ENCODE measurements at places on chromosomes 3 and 15. TPM values are rescaled to one million over a fixed set of nuclear protein-coding genes. Genes with fewer than 3 reads are reported as not detected.

The ITIH4 gene
- not detected for total RNA-seq

DNA sequence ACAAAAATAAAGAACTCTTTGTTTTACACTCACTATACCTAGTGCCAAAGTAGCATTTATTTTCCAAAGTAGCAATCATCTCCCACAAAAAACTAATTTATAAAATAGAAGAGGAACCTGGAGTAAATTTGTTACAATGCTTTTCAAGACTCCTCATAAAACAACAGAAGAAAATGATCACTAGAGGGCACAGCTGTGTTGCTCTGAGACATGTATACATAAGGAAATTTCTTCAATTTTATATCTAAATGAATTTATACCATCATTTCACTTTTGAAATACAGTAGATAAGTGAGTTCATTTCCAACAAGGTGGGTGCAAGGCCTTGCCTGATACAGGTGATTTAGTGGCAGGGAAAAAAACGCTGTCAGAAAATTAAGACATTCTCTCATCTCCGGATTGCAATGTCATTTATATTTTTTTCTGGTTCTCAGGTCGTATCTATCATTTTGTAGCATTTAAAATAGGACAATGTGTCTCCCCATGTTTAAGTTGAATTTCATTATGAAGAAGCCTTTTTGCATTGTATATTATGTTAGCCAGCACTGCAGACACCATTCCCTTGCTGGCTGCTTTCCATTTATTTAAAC is 25.3 kb upstream of the ARHGEF26 start:
- no peak overlapping the region for H3K4me3 ChIP-seq
- DNase-seq, result peak; percentile 55
- no peaks in the 10 kb centered on the region for H3K27me3 ChIP-seq
- H3K27ac ChIP-seq, result no peak overlapping the region
- no peaks in the 10 kb centered on the region for H3K4me1 ChIP-seq
- no peaks in the 10 kb centered on the region for H3K36me3 ChIP-seq

The DIS3L gene
- 19.9 TPM for total RNA-seq

The P4HTM gene
- total RNA-seq, result 50.1 TPM

The HDGFL3 gene
- total RNA-seq, result 38.4 TPM

The CAMP gene
- not detected for total RNA-seq

GRCh38 chr3:144052275-144052674 is 80.7 kb downstream of the DIPK2A start:
- H3K27me3 ChIP-seq, result no peaks in the 10 kb centered on the region
- DNase-seq, result no peak
- H3K4me1 ChIP-seq, result peaks cover 32% of the 10 kb centered on the region
- no peak overlapping the region for H3K4me3 ChIP-seq

DNA sequence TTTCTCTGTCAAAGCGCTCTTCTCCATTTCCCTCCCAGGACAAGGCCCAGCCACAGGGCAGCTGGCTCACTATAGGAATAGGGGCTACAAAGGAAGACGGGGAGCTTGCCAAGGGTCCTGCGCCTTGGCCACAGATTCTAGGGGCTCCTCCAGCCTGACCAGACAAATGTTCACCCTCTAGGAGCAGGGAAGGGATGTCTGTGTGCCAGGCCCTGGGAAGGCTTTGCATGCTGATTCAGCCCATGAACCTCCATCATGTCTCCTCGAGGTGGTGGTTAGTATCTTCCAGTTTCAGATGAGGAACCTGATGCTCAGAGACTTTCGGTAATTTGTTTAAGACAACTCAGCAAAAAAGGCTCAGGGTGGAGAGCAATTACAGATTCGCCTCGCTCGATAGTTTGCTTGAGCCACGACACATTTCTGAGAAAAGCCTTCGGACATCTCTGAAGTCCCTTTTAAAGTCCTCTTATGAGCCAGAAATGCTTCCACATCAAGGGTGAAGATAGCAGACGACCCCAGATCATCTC is 110.0 kb downstream of the XXYLT1 start:
- no peaks in the 10 kb centered on the region for H3K27me3 ChIP-seq
- DNase-seq, result no peak
- H3K4me3 ChIP-seq, result no peak overlapping the region
- no peak overlapping the region for H3K27ac ChIP-seq

All from PC-3 (cell line).